ENCODE measurements at places on chromosomes 2 and 18.
A peak's percentile ranks its signal among the peaks of the same experiment; 100 is the strongest.

- DNase-seq = no peak
Observed at GRCh38 chr2:118048401-118048800, 34.5 kb upstream of the CCDC93 start.

DNA sequence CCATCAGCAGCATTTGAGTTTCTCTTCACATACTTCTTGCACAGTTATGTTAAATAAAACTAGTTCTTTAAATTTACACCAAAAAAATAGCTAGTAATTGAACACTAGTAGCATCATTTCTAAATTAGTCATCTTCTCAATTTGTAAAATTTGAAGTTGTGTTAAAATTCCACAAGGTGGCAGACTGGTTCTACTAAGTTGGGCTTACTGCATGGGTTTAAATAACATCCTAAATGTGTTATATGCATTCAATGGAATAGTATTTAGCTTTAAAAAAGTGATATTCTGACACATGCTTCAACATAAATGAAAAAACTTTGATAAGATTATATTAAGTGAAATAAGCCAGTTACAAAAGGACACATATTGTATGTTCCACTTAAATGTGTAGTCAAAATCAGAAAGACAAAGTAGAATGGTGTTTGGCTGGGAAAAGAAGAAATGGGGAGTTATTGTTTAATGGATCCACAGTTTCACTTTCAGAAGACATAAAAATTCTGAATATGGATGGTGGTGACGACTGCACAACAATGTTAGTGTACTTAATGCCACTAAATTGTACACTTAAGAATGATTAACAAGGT, 28.7 kb upstream of the RPRD1A start:
- DNase-seq = peak; percentile 88

DNA sequence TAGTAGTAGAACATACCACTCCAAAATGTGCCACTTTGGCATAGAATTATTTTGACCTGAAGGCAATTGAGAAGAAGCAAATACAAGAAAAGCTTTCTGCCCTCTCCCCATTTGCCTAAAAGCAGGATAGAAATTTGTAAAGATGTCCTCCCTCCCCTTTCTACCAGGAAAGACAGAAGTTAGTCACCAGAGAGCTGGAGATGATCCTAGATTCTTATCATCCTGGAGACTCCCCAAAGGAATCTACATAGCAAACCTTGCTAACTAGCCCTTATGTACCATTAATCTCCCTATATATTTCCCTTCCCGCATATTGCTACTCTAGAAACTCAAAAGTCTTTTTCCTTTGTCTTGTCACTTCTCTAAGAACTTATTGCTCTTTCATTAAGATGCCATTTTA, 12.6 kb upstream of the TMEM37 start:
- DNase-seq = no peak

- DNase-seq = no peak
Observed at GRCh38 chr2:76268484-76268883, 557.8 kb upstream of the GCFC2 start.

DNA sequence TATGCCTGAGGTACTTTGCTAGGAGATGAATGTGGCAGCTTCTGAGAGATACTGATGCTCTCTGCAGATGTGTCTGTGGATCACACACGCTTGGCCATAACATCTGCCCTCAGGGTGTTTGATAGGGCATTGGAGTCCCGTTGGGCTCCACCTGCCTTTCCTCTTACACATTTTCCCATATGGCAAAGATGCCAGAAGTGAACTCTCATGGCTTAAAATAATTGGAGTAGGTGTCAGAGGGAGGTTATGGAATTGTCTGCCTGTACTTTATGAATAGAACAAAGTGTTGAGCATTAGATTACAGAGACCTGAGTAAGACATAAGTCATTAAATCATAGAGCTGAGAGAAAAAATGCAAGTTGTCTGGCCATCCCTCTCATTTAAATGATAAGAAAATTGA, 75.3 kb upstream of the PNPT1 start:
- no peak for DNase-seq

- DNase-seq = no peak
Observed at GRCh38 chr18:56294484-56295183, 343.8 kb downstream of the TXNL1 start.

DNA sequence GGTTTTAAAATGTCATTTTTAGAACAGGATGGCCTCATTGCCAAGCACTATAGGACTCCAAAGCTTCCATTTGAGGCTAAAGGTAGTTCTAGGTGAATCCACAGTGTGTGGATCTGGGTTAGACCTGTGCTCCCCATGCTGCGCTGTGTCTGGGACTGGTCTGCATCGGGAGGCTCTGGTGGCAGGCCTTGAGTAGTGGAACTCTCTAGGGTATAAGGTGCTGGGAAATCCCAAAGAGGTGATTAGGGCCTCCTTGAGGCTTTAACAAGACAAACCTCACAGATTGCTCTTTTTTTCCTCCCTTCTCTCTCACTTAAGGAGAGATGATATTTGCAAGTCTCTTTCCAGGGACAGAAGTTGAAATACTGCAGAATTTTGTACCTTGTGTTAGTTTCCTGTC, 9.3 kb downstream of the SEC11C start:
- DNase-seq = no peak

- DNase-seq = no peak
Observed at GRCh38 chr18:70754486-70754885, 465.6 kb downstream of the SOCS6 start.

GRCh38 chr18:55485666-55486065, 102.3 kb downstream of the TCF4 start:
- no peak for DNase-seq

GRCh38 chr2:29218550-29219125, 103.4 kb downstream of the CLIP4 start:
- no peak for DNase-seq

GRCh38 chr18:45980229-45980628, 13.1 kb upstream of the EPG5 start:
- DNase-seq = no peak

DNA sequence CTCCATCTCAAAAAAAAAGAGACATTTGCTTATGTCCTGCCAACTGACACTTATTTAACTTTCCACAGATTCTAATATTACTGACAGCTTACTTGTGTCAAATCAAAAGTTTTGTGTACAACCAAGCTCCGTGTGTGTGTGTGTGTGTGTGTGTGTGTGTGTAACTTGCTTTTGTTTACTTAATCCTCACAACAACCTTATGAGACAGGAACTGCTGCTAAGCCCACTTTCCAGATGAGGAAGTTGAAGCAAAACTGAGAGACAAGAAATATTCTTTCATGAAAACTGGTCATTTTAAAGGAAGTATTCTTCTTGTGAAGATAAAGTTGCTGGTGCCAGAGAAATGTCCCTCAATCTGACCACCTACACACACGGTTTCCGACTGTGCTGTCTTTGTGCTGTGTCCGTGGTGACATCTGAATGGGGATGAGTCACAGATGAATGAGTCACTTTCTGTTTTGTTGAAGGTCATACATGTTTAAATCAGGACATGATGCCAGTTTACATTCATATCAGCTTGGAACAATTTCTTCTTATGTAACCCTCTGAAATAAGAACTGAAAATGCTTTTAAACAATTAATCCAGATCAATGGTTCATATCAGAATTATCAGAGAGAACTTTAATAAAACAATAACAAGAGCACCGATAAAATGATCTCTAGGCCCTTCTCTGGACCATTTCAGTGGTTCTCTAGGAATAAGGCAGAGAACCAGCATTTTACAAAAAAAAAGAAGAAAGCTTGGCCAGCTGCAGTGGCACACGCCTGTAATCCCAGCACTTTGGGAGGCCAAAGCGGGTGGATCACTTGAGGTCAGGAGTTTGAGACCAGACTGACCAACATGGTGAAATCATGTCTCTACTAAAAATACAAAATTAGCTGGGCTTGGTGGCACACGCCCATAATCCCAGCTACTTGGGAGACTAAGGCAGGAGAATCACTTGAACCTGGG, 95.5 kb downstream of the THNSL2 start:
- peak; percentile 56 for DNase-seq

DNA sequence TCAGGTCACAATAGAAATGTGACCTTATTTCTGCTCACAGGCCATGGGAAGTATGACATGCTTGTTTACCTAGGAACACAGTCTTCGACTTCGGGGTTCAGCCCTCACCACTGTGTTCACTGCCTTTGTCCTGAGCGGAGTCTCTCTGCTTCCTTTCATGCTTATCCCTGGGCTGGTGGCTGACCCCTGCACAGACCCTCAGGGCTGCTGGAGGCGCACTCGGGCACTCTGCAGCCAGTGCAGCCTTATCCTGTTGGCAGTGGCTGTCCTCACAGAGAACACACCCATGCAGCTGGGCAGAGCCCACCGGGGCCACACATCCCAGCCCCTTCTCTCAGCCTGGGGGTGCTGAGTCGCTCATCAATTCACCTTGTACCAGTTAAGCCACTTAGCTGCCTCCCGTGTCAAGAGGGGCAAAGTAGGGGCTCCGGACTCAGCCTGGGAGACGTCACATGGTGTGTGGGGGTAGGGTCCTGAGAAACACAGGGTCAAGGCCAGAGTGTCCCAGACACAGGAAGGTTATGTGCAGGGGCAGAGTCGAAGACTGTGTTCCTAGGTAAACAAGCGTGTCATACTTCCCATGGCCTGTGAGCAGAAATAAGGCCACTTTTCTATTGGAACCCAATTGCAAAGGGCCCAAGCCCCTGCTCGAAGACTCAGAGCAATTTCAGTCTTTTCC, 107.5 kb downstream of the FAM210A start:
- no peak for DNase-seq

GRCh38 chr2:36238106-36238505, 117.5 kb upstream of the CRIM1 start:
- no peak for DNase-seq

DNA sequence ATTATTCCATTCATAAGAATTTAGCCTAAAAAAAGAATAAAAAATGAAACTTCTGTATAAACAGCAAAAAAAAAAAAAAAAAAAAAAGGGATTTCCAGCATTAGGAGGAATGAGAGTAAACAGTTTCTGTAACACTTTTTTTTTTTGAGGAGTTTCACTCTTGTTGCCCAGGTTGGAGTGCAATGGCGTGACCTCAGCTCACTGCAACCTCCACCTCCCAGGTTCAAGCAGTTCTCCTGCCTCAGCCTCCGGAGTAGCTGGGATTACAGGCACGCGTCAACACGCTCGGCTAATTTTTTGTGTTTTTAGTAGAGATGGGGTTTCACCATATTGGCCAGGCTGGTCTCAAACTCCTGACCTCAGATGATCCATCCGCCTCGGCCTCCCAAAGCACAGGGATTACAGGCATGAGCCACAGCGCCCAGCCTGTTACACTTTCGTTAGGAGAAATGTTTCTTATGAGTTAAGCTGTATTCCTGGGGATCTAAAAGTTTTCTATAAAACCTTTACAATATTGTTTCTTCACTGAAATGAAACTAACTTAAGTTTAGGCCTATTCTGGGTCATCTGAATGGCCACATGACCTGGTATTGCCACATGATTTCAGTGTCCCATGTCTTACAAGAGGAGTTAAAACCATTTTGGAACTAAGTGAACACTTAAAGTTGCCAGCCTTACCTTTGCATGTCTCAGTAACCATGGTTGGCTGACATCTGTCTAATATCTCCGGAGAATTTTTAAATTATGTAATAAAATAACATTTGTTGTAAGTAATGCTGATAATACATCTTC, 17.5 kb downstream of the SMAD2 start:
- no peak for DNase-seq

DNA sequence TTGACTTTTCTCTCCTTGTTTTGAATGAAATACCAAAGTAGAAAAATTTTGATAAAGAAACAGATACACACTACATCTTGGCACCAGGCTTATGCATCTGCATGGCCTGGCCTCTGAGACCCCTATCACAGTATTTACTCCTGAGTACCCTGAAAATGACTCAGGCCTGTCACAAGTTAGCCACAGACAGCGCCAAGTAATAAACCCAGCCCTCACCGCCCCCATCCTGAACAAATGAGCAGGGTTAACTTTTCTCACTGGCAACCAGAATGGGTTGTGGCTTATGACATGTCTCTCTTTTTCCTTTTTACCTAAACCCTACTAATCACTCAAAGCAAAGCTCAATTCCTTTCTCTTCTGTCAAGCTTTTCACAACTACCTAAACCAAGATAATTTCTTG, 35.3 kb downstream of the SPRED2 start:
- no peak for DNase-seq

GRCh38 chr2:197307236-197307932, 3.2 kb downstream of the ANKRD44 start:
- no peak for DNase-seq

GRCh38 chr2:88942798-88943197, 251.3 kb downstream of the RPIA start:
- DNase-seq = no peak

GRCh38 chr2:118940486-118941120, 1.4 kb upstream of the MARCO start:
- no peak for DNase-seq

GRCh38 chr2:132566379-132566778, 103.6 kb downstream of the LYPD1 start:
- DNase-seq = no peak

- DNase-seq = no peak
Observed at GRCh38 chr2:240179186-240179815, 38.8 kb upstream of the OTOS start.

GRCh38 chr2:17540093-17540812, at the start of gene VSNL1:
TSS of gene VSNL1 (plus strand) at chr2:17540696. CDS start at chr2:17592075, 51,379 bp downstream.
- DNase-seq = no peak

DNA sequence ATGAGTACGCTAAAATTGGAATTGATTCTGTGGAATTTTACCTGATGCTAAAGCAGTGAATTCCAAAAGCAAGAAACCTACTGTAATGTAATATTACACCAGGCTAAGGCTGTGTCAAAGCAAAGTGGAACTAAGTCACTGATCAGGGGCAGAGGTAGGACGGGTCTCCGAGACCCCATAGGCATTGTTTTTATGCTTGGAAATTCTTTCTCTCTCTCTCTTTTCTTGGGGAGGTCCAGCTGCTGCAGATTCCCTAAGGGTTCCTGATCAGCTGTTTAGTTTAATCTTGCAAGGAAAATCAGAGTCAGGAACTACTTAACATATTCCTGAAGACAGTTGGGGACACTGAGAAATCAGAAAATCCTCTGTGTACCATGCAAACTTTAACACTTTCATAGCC, 220.2 kb downstream of the SRBD1 start:
- DNase-seq = no peak

DNA sequence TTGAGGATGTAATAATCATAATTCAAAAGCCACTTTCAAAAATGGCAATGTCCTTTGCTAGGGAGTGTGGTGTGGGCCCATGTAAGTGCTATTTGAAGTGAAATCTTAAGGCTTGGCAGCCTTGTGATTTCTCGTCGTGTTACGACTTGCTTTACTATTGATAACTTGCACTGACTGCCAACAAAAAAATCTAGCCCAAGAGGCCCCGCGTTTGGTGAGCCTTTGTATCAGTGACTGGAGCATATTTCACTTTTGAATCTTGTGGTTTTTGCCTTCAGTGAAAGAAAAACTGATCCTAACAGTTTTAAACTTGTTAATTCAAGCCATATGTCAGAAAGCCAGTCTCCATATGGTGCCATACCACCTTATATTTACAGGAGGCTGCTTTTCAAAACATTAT, 248.0 kb downstream of the TMEM182 start:
- DNase-seq = no peak

- no peak for DNase-seq
Observed at GRCh38 chr18:51525453-51526225, 328.2 kb upstream of the MEX3C start.

- DNase-seq = no peak
Observed at GRCh38 chr18:36405611-36406010, 108.1 kb downstream of the FHOD3 start.
